ENCODE measurements at places on chromosomes 13 and 19.

DNA sequence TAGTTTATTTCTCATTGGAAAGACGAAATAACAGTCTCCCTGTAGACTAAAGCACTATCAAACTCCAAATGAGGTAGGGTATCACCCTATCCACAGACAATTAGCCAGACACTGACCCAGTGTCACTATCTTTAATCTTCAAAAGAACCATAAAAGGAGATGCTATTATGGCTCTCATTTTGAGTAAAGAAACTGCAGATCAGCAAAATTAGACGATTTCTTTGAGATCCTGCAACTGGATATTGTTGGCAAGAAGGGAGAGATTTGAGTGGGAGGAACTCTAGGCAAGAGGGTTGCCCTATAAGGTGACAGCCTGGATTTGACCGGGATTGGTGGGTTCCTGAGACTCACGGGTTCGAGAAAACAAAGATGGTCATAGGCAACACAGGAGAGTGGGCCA, 71.2 kb downstream of the PCDH9 start:
- DNase-seq, result no peak

GRCh38 chr13:30429721-30430694, 7.7 kb downstream of the UBE2L5 start:
- no peak for DNase-seq

DNA sequence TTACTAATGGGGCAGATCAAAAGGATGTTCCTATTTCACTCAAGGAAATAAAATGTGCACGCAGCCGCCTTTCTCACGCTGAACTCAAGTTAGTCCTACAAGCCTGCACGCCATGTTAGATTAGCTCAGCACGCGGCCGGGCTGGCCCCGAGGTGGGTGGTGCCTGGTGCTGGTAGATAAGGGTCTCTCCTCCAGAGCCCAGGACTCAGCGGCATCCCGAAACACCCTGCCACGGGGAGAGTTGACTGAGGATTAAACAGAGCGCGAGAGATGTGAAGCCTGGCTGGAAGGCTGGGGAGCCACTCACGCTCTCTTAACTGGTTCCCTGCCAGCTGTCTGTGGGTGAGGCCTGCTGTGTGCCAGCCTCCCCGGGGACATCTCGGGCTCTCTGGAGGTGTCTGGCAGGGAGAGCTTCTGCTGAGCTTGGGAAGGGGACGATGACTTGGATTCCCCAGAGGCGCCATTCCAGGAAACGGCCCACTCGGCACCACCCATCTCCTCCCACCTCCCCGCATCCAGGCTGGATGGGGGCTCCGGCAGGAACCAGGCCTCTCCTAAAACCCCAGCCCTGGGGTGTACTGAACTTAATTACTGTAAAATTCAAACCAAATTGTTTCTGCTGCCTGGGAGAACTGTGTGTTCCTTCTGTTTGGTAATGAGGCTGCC, 122.2 kb downstream of the KDM4B start:
- DNase-seq, result no peak

DNA sequence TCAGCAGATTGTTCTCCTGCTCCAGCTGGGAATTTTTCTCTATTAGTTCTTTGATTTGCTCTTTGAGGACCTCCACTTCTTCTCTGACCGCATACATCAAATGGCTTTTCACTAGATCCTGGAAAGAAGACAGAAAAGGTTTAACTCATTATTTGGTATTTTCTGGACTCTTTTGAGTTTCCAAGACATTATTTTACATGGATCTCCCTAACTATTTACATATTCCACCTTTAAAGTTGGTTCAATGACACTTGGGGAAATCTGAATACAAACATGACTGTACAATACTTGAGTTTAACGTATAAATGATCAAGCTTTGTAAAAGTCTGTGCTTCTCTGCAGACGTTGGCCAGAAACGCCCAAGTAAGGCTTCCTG, 61.1 kb downstream of the SERP2 start:
- no peak for DNase-seq

DNA sequence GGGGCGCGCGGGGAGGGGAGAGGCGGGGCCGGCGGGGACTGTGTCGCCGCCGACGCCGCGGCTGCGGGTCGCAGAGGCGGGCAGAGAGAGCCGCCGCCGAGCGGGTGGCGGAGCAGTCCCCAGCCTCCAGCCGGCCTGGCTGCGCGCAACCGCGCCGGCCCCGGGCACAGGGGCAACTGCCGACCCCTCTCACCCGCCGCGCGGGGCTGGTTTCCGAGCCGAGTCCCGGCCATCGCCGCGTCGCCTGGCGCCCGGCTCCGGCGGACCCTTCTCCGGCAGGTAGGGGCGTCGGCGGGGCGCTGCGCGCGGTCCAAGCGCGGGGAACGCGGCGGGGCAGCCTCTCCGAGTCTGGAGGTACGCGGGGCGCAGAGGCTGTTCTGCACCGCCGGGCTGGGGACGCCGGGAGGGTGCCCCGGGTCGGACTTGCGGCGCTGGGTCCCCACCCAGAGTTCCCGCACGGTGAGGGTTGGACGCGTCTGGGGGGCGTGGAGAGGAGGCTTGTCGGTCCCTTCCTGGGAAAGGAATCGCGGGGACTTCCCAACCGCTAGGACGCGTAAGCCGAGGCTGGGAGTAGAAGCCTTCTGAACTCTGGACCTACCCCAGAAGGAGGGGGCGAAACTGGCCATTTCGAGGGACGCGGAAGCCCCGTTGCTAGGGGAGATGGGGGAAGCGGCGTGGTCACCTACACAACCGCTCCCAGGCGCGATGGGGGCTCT, 133.6 kb upstream of the MYO16 start:
- peak; percentile 3 for DNase-seq

DNA sequence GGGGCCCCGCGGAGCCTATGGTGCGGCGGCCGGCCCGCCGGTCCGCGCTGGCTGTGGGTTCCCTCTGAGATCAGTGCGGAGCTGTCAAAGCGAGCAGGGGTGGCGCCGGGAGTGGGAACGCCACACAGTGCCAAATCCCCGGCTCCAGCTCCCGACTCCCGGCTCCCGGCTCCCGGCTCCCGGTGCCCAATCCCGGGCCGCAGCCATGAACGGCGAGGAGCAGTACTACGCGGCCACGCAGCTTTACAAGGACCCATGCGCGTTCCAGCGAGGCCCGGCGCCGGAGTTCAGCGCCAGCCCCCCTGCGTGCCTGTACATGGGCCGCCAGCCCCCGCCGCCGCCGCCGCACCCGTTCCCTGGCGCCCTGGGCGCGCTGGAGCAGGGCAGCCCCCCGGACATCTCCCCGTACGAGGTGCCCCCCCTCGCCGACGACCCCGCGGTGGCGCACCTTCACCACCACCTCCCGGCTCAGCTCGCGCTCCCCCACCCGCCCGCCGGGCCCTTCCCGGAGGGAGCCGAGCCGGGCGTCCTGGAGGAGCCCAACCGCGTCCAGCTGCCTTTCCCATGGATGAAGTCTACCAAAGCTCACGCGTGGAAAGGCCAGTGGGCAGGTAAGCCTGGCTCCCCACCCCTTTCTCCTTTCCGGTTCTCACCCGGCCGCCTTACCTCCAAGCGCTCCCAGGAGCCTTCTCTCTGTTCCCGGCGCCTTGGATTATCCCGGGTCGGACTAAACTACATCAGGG, at the start of gene PDX1:
TSS of gene PDX1 (plus strand) at position 67 of the 743 bp plus-strand sequence. CDS start at position 206, 139 bp downstream.
- no peak for DNase-seq

DNA sequence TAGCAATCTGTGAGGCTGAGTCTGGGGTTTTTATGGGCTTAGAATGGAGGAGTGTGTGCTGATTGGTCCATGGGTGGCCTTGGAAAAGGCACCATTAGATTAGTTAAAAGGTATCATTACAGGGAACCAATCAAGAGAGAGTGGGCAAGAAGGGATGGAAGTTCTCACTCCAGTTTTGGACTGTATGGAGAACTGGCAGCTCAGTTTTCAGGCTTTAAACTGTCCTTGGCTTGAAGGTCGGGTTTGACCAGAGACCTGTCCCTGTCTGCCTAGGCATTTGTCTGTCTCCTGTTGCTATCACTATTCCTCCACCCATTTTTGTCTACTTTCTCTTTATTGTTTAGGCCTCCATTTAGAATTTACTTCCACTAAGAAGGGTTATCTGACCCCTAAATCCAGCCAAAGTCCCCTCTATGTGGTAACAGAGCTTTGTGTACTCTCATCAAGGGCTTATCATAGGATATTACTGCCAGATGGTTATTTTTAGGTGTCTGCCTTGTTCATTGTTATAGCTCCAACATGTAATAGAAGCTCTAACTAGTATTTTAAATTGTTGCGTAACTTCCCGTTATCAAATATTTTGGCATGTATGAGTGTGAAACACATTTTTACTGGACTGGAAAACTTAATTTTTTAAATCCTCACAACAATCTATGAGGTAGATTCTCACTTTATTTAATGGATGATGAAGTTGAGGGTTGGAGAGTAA, 133.3 kb upstream of the SLC10A2 start:
- no peak for DNase-seq

- no peak for DNase-seq
These were observed 7.3 kb upstream of the RANBP3 start for GRCh38 chr19:5985098-5985783.

DNA sequence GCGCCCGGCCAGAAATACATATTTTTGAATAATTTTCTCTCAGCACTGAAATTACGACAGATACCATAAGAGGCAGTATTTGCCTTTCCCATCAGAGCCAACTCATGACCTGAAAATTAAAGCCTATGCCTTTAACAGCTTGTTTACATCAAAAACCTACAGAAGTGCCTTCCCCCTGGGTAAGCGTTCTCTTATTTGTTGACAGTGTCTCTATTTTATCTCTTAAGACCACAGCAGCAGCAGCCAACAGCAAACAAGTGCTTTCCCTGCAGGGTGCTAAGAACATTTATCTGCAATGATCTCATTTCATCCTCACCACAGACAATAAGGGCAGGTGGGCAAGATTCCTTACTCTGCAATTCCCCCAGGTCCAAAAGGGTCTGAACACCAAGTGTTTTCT, 6.0 kb downstream of the AKAP8L start:
- DNase-seq, result no peak

- peak; percentile 62 for DNase-seq
These were observed 5.6 kb downstream of the INAFM1 start for GRCh38 chr19:47280183-47280797.

GRCh38 chr13:65872448-65872847, 1357.7 kb downstream of the PCDH9 start:
- no peak for DNase-seq

GRCh38 chr13:94595001-94595949, 677 bp downstream of the TGDS start:
- peak; percentile 21 for DNase-seq

GRCh38 chr13:99383511-99383921, 76.3 kb upstream of the GPR183 start:
- no peak for DNase-seq

DNA sequence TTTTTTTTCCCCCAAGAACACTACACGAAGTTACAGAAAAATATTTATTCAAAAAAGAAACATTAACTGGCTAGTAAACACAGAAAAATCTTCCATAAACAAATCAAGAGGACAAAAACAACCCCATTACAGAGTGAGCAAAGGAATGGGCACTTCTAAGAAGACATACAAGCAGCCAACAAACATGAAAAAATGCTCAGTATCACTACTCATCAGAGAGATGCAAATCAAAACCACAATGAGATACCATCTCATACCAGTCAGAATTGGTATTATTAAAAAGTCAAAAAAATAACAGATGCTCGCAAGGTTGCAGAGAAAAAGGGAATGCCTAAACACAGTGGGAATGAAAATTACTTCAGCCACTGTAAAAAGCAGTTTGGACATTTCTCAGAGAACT, 131.7 kb downstream of the UGGT2 start:
- no peak for DNase-seq

All from CD4-positive, alpha-beta T cell treated with Interleukin-21 for 1 hour (primary cell).